ENCODE measurements at places on chromosomes 16 and 17.

GRCh38 chr17:1485423-1486376 is 6.8 kb downstream of the MYO1C start:
- DNase-seq, result no peak

GRCh38 chr16:25095636-25096035 is 15.9 kb upstream of the LCMT1 start:
- no peak for DNase-seq

- DNase-seq, result no peak
Measured at GRCh38 chr16:17063201-17064139, 407.3 kb downstream of the XYLT1 start.

GRCh38 chr16:46895399-46896313 is 11.5 kb downstream of the GPT2 start:
- no peak for DNase-seq

- no peak for DNase-seq
Measured at GRCh38 chr16:55513616-55514015, 4.7 kb downstream of the LPCAT2 start.

DNA sequence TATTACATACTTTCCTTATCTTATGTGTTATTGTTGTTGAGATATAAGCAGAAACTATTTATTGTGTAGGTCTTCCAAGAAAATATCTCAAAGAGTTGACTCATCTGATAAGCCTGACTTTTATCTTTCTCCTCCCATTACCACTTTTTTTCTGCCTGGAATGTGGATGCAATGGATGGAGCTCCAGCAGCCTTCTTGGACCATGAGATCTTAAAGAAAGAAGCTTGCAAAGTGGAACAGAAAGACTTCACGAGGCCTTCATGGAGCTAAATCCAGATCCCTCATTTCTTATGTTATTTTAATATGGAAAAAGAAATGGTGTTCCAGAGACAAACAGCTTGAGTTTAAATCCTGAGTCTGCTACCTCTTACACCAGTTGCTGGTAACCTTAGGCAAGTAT is 237.6 kb upstream of the FOXF1 start:
- no peak for DNase-seq

DNA sequence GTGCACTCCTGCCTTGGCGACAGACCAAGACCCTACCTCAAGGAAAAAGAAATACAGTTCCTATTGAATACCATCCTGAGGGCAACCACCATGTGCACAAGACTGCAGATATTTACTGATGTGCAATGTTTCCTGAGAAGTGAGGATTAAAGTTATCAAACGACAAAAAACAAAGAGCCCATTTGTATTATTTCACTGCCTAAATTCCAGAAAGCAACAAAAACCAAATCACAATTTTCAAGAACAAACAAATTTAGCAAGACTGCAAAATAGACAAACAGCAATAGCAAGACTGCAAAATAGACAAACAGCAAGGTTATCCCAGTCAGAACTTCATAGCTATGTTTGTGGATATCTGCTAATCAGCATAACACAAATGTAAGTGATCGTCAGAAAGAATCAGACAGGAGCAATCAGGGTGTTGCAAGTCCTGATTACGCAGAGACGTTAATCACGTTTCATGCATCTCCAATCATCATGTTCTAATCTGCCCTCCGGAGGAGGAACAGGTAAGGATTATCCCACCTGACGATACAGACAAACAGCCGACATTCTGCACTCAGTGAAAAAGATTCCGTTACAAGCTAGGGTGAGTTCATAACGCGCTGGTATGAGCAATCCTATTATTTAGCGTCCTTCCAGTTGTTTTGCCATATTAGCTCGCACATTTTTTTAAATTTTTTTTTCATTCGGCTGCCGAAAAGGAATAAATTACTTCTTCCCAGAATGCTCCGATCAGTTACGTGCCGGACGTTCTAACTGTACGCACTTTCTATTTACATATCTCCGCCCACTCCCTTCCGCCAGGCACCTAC is 2.9 kb downstream of the TMEM107 start:
- peak; percentile 93 for DNase-seq

DNA sequence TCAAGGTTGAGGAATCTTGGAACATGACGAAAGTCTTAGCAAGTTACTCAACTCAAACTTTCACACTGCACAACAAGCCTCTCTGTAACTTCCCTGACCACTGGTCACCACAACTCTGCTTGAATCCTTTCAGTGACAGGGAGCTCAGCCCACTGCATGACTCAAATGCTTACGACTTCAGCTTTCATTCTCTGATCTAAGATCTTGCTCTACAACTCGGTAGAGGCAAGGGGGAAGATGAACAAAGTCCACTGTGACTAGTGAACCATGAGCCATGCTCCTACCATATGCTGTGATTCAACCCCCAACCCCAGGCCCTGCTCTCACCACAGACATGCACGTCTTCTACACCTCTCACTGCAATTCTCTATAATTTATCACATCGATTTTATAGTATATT is 160.9 kb downstream of the SLC39A11 start:
- DNase-seq, result no peak

Data from left kidney (tissue), 8 donors.